ENCODE measurements at places on chromosomes 16 and 17.

- DNase-seq = no peak
These were observed 205.0 kb upstream of the ASIC2 start for GRCh38 chr17:33498069-33498468.

GRCh38 chr16:71767060-71767900, 41.4 kb downstream of the AP1G1 start:
- no peak for DNase-seq

- no peak for DNase-seq
These were observed 985 bp downstream of the SGSM2 start for GRCh38 chr17:2338315-2338657.

DNA sequence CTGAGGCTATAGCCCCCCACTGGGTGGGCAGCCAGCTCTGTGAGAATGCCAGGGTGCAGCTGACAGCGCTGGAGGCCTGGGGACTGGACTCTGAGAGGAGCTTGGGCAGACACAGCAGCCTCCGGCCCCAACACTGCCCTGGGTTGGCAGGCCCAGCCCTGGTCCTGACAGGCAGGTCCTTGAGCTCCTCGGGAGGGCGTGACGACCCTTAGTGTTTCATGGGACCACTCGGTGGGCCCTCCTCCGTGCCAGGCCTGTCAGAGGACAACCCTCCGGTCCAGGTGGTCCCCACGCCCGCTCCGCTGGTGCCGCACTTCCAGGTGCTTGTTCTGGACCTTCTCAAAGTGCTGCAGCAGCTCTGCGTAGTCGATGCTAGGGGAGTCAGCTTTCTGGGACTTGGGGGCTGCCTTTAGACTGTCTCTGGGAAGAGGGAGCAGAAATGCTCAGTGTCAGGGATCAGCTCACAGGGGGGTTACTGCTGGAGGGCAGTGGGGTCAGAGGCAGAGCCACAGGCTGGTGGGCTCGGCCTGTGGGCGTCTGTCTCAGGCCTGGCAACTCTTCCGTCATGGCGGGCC, 1.9 kb upstream of the MTSS2 start:
- DNase-seq = no peak

DNA sequence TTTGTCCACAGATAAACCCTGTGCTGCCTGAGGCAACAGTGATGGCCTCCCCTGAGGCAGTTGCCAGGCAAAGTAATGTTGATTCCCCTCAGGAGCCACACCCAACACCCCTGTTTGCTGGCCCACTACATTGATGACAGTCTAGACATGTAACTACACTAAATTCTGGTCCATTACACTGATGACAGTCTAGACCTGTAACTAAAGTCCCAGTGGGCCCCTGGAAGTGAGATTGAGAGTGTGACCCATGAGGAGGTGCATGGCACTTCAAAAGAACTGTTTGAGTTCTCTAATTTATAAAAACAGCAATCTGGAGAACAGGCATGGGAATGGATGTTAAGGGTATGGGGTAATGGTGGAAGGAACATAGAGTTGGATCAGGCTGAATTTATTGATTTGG, 8.9 kb downstream of the CCL4 start:
- no peak for DNase-seq

DNA sequence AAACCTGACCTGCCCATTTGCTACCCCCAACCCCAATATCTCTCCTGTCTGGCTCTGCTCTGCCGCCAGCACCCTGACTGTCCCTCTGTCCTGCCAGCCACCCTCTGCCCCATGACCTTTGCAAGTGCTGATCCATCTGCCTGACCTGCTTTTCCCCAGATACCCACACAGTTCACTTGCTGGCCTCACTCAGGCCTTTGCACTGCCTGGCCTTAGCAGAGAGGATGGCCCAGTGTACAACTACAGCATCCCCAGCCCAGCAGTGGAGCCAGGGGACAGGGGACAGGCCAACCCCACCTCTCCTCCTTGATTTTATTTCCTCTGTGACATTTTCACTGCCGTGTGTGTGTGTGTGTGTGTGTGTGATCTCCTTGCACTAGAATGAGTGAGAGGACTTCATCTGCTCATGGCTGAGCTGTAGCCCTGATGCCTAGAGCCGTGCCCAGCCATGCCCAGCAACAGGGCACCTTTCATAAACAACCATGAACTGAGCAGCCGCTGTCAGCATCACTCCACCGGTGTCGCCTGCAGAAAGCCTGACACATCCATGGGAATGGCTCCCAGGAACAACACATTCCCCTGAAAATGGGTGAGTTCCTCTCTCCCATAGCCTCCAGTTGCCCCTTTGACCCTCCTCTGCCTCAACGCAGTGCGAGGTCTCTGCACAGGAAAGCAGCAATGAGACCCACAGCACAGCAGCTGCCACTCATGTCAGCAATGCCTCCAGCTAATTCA, 36.0 kb upstream of the RBFOX3 start:
- no peak for DNase-seq

DNA sequence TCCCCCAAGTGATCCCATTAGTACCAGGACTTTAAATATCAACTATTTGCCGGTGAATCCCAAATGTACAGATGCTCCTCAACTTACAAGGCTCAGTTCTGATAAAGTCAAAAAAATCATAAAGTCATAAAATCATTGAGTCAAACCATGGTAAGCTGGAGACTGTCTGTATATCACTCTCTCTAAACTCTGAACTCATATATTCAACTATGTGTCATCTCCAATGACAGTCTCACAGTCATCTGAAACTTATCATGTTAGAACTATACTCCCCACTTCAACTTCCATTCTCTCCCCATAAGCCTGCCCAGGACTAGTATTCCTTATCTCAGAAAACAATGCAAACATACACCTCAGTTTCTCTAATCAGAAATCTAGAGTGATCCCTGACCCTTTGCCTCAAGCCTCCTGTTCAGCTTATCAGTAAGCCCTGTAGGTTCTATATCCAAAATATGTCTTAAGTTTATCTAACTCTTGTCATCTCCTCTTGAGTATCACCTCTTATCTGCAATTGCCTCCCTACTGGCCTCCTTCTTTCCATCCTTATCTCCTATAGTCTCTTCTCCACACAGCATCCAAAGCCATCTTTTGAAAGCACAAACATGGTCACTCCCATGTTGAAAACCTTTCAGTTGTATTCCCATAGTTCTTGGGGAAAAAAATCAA, 55.0 kb downstream of the SSH2 start:
- no peak for DNase-seq

GRCh38 chr17:63001689-63002394, 35.8 kb downstream of the TANC2 start:
- DNase-seq = peak; percentile 12

- DNase-seq = no peak
These were observed 2.2 kb downstream of the TIMP2 start for GRCh38 chr17:78922816-78923498.
